ENCODE measurements at places on chromosomes 7 and 10.

GRCh38 chr7:33099154-33099940 is 9.9 kb downstream of the RP9 start:
- DNase-seq, result no peak

DNA sequence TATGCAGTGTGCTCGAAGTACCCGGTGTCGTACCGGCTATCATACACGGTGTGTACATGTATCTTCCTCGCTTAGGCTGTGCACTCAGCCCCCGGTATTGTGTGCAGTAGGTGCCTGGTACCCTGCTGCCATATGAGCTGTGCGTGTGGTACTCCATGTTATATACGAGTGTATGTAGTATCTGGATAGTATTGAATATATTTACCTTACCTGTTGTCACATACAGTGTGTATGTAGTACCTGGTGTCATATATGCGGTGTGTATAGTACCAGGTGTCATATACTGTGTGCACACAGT is 1.2 kb downstream of the ZMYND11 start:
- no peak for DNase-seq

DNA sequence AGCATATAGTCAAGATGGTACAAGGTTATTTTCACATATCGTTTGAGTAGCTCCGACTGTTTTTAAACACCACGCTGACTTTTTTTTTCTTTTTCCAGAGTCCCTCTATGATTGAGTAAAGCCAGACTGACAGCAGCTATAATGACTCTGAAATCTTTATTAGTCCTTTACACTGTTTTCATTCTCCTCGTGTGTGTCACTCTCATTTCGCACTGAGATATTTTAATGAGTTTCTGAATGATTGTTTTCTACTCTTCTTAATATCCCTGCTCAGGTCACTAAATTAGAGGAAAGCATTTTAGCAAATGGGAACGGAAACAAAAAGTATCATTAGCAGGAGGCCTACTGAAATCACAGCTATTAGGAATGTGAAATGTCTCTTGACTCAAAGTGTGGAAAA is 162.3 kb upstream of the MTPN start:
- DNase-seq, result no peak

DNA sequence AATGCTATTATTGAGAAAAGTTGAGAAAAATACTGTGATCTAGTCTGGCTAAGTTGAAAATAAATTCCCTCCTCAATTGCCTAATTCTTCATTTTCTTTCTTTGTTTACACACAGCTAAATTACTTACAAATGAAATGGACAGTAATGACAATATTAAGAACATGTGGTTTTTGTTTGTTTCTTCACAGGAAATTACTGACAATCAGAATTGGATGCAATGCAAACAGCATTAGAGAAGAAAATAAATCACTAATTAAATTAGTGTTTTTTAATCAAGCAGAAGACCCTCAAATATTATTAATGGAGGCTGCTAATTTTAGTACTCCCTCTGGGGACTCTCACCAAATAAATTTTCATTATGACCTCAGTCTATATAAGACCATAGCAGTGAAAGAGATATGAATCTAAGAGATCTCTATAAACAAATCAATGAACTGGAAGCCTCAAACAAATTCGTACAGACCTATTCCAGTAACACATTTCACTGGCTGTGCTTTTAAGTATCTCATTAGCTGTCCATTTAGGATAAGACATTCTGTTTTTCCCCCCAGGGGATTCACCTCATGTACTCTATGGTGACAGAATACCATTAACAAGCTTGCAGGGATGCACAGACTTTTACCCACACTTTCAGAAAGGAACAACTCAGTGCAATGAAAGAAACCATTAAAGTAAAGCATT is 202.0 kb upstream of the DGKB start:
- no peak for DNase-seq

DNA sequence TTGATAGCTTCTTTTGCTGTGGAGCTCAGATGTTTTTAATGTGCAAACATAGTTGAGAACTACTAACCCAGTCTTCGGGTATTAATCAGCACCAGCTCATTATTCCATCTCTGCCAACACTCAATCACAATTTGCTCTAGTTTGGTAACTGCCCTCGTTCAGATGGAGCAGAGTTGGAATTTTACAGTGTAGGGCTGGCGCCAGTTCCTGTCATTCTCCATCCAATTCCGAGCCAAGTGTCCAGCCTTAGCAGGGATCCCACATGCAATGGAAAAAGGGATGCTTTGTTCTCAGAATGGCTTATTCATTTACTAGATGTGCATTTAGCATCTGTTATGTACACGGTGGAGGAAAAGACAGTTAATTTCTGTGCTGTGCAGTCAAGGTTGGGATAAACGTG is 504.5 kb upstream of the GALNT17 start:
- no peak for DNase-seq

DNA sequence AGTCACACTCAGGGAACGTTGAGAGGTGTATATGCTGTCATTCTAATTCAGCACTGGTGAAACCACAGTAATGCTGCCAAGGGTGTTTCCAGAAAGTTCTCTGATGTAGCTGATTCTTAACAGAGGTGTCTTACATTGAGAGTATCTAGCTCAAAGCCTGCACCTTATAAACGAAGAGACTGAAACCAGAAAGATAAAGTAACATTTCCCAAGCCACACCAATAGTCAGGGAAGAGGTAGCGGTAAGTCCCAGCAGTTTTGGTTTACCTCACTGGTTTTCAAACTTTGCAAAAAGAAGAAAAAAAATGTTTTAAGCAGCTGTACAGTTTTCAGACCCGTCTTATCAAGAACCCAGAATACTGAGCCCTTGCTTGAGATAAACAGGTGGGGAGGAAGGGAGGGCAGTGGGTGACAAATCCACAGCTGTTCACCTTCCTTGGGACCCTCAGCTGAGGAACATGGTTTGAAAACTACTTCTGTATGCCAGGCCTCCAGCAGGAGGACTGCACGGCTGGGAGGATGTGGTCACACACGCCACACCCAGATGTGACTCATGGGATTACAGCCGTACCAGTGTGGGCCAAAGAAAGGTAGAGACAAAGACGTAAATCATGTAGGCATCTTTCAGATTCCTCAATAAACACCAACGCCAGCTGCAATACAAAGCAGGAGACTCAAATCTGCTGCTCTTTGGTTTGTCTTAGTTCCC is 63.9 kb upstream of the GSDME start:
- peak; percentile 65 for DNase-seq

- peak; percentile 42 for DNase-seq
Measured at GRCh38 chr7:8436965-8437364, 3.6 kb downstream of the NXPH1 start.

- no peak for DNase-seq
Measured at GRCh38 chr10:132690821-132691610, 94.9 kb downstream of the NKX6-2 start.

- no peak for DNase-seq
Measured at GRCh38 chr10:36711361-36711760, 414.0 kb upstream of the ANKRD30A start.

DNA sequence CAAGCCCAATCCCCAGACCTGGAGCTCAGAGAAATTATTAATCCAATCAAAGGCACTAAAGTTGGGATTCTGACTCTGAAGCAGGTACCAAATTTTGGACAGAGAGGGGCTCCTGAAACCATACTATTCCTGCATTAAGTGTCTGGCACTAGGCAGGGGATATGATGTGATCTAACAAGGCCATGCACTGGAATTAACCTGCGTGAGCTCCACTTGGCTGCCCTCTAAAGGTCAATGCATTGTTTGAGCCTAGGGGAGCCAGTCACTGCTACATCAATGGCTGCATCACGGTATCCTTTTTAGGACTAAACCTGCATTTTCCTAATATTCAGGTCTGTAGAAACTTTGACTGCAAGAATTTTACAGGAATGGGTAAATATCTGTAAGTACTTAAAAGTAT is 42.1 kb downstream of the ST8SIA6 start:
- DNase-seq, result no peak

DNA sequence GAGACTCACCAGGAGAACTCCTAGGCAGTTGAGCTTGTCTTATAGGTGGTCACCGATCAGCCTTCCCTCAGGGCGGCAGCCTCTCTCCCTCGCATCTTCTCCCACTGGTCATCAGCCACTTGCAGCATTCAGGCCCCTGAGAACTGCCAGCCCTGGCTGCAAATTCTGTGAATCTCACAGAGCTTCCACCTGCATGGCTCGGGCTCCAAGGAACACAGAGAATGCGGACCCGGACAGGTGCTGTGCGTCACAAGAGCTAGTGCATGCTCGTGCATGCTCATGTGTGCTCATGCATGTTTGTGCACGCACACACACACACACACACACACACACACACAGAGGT is 176.9 kb downstream of the ARHGAP12 start:
- no peak for DNase-seq

DNA sequence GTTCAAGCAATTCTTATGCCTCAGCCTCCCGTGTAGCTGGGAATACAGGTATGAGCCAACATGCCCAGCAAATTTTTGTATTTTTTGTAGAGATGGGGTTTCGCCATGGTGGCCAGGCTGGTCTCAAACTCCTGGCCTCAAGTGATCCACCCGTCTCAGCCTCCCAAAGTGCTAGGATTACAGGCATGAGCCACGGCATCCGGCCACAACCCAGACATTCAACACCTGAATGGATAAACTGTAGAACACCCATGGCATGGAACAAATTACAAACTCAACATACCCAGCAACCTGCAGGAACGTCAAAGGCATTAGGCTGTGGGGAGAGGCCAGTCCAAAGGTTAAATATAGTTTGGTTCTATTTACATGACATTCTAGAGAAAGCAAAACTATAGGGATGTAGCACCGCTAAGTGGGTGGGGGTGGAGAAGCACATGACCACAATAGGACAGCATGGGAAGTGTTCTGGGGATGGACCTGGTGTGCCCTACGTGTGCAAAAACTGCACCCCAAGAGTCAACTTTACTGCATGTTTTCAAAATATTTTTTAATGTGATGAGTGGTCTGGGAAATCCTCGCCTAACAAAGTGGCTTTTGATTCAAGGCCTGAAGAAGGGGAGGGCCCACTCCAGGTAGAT is 6.5 kb upstream of the PGAM2 start:
- no peak for DNase-seq

DNA sequence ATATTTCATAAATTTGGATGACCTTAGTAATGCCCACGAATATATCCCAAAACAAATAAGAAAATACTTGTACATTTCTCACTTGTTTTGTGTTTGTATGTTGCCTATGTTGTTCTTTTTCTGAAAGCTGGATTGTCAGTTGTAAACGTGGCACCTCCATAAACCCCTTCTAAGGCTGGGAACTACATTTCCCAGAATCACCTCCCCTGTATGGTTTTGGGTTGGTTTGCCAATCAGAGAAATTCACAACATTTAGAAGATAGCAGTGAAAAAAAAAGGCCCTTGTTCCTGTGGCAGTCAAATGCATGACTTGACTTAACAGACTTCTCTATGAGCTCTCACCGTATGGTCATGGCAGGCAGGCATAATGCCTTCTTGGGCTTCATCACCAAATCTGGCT is 676.3 kb upstream of the STEAP1 start:
- DNase-seq, result no peak

DNA sequence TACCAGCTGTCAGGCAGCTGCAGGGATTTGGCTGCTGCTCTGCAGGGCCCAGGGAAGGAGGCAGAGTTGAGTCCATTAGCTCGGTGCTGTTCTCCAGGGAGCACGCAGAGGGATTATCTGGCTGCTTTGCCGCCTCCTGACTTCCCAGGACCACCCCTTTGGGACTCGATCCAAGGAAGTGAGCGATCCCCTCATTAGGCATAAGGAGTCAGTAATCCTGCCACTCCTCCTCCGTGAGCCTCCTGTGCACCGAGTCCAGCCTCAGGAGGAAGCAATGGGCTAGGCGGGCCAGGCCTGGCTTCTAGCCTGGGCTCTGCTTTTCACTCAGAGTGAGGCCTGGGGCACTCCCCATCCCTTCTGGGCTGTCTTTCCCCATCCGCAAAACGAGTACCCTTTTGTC is 417.9 kb downstream of the RPS24 start:
- DNase-seq, result no peak

- DNase-seq, result no peak
Measured at GRCh38 chr10:17286562-17287550, 58.8 kb downstream of the VIM start.

- no peak for DNase-seq
Measured at GRCh38 chr10:7162331-7162730, 248.5 kb downstream of the SFMBT2 start.

GRCh38 chr10:124132306-124132705 is 38.9 kb upstream of the CHST15 start:
- DNase-seq, result no peak

GRCh38 chr7:47192978-47193377 is 388.9 kb downstream of the TNS3 start:
- no peak for DNase-seq

DNA sequence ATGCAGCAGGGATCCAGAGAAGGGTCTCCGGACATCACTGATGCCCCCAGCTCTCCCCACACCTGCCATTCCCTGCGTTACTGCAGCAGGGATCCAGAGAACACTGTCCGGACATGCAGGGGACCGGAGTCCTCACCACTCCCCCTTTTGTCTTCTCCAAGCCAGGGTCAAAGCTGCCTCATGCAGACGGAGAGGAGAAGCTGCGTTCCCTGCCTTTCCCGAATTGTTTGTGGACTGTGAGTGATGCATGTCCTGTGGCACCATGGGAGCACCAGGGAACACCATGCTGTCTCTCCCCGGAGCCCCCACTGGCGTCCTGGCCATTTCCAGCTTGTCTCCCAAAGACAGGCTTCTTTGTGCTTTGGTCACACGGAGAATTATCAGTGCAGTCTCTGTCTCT is 599.7 kb downstream of the PTPRN2 start:
- no peak for DNase-seq

DNA sequence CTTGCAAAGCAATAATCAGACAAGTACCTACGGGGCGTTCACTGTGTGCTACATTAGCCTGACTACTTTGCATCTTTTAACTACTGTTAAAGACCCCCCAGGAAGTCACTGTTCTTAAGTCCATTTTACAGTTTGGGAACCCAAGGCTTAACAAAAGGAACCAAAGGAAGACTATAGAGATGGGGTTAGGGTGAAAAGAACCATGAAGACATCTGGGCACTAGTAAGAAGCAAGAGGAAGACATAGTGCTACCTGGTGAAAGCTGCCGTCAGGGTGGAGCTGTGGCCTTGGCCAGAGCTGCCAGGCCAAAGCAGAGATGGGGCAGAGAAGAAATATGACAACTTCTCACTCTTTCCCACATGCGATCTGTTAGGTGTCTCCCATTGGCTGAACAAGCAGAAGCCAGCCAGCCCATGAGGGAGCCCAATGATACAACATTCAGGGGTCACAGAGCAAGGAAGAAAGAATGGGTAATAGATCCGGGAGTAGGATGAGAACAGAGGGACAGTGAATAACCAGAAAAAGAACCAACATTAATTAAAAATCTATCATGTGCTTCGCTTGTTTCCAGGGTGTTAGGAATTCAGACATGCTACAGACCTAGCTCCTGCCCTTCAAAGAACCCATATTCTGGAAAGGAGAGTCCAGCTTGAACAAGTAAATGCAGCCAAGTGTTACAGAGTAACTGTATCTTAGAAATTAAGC is 85.4 kb downstream of the ARID5B start:
- DNase-seq, result no peak

GRCh38 chr7:123867225-123867624 is 22.3 kb downstream of the HYAL4 start:
- DNase-seq, result no peak

- DNase-seq, result no peak
Measured at GRCh38 chr10:79245539-79246208, 101.6 kb upstream of the PPIF start.
